Neuronal stem cell (in vitro differentiated cells): ENCODE measurements at places on chromosomes 7 and 10.

DNA sequence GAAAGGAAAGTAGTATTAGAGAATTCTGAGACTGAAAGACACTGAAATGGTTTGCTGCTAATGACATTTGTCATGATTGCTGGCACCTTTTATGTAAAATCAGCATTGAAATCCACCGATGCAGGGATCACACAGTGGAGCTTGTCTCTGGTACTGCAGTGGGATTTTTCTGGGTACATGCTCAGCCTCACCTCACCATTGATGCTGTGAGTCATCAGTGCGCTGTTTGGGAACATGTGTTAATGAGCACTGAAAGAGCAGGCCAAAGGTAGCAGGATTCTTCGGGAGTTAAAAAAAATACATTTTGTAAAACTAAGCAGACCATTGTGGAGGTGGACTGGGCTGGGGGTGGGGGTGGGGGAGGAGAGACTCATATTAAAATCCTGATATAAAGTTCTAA lies 174.9 kb downstream of the CREB5 start:
- no peak for DNase-seq
- no peak overlapping the region for H3K4me3 ChIP-seq
- H3K27me3 ChIP-seq, result no peaks in the 10 kb centered on the region
- no peaks in the 10 kb centered on the region for H3K36me3 ChIP-seq
- no peak overlapping the region for H3K27ac ChIP-seq
- H3K4me1 ChIP-seq, result peaks cover 1% of the 10 kb centered on the region

DNA sequence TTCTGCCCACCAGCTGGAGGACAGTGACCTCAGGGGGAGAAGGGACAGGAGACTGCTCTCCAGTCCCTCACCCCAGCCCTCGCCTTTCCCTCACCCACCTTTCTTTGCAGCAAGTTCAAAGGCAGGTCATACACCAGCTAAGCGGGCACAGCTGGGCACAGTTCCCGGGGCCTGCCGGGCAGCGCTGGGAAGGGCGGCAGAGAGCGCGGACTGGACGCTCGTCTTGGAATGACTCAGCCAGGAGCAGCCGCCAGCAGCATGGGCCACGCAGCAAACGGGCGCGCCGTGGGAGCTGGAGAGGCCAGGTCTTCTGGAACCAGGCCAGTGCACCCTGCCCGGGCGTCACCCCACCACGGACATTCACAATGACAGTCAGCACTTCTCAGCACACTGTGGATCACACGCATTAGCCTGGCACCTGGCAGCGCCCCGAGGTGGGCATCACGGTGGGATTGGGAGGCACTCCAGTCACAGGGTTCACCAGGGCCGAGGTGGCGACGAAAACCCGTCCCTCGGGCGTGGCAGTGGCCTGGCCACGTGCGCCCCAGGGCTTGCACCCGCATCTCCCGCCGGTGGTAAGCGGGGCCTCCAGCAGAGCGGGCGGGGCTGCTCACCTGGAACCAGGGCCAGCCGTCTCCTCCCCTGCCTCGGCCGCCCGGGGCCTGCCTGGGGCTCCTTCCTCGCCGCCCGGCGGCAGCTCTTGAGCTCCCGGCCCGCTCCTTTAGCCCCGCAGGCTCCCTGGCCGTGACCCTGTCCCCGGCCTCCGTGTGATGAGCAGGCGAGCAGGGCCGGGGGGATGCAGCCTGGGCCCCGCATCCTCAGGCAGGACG lies 29.0 kb upstream of the WDFY4 start:
- H3K27me3 ChIP-seq, result peaks cover 11% of the 10 kb centered on the region
- no peak overlapping the region for H3K27ac ChIP-seq
- peaks cover 5% of the 10 kb centered on the region for H3K4me1 ChIP-seq
- H3K4me3 ChIP-seq, result peak overlapping the region; percentile 34

GRCh38 chr10:25682203-25682851 lies 251.7 kb upstream of the MYO3A start:
- peak; percentile 23 for DNase-seq
- no peaks in the 10 kb centered on the region for H3K27me3 ChIP-seq
- H3K4me3 ChIP-seq, result peak overlapping the region; percentile 21
- H3K4me1 ChIP-seq, result peaks cover 3% of the 10 kb centered on the region

DNA sequence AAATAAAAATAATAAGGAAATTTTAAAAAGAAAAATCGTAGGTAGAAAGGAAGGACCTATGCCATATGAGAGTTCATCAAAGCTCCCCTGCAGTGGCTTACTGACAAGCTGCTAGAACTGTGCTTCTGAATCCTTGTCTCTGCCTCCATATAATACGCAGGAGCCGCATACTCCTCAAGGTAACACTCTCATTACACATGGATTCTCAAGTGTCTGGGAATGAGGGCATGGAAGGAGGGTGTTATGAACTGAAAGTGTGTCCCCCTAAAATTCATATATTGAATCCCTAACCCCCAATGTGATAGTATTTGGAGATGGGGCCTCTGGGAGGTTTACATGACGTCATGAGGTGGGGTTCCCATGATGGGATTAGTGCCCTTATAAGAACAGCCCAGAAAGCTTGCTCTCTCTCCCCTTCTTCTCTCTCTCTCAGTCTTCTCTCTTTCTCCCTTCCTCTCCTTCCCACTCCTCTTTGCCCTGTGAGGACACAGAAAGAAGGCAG lies 35.2 kb downstream of the CREB3L2 start:
- DNase-seq, result no peak
- H3K27ac ChIP-seq, result no peak overlapping the region

DNA sequence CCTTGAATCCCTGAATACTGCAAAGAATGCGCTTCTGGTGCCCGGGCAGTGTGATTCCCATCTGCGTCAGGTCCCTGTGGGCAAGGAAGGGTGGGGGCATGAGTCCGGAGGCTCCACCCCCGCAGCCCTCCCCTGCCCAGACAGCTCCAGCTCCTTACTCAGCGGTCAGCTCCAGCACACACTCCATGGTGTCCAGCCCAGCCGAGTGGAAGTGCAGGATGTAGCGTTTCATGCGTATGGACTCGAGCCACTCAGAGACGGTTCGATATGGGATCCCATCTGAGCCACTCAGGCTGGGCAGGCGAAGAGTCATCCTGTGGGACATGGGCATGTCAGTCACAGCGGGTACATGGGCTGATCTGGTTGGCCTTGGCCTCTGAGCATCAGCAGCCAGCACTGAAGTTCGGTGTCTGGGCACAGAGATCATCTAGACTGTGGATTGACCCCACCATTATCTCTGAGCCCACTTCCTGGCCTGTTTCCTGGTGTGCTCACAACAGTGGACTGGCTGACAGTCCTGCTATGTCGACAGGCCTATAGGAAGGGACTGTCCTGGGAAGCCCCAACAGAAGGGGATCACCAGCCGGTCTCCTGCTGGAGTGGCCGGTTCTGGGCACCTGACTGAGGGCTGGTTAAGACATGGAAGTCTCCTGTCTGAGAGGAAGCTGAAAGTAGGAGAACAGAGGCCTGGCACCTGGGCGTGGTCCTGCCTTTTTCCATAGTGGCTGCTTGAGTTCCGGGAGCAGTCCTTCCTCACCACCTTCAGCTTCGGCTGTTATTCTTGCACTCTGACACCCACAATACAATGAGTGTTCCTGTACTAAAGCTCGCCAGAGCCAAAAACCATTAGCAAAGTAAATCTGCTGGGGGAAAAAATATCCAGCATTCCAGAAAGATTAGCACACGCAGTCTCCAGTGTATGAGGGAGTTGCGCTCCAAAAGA lies 10.6 kb downstream of the ZYX start:
- peaks cover 3% of the 10 kb centered on the region for H3K4me1 ChIP-seq
- H3K27me3 ChIP-seq, result no peaks in the 10 kb centered on the region
- H3K4me3 ChIP-seq, result no peak overlapping the region
- DNase-seq, result no peak

DNA sequence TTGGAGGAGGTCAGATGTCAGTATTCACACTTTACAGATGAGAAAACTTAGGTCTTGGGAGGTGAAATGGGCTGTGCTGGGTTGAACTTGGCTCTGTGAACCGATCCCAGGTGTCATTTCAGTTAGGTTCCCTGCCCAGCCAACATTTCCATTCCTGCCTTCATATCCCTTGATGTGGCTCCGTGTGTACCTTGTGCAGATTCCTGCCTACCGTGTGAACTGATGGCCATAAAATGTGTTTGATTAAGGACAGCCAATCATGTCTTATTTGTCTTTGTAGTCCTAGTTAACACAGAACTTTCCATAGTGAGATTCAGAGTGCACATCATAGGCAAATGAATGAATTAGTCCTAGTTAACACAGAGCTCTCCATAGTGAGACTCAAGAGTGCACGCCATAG lies 101.0 kb upstream of the GATA3 start:
- no peak for DNase-seq
- H3K4me3 ChIP-seq, result no peak overlapping the region
- H3K27ac ChIP-seq, result no peak overlapping the region
- no peaks in the 10 kb centered on the region for H3K27me3 ChIP-seq

- H3K4me1 ChIP-seq, result no peaks in the 10 kb centered on the region
- no peak overlapping the region for H3K4me3 ChIP-seq
- H3K27ac ChIP-seq, result no peak overlapping the region
- no peaks in the 10 kb centered on the region for H3K27me3 ChIP-seq
Measured at GRCh38 chr7:40197527-40197926, 62.7 kb downstream of the SUGCT start.

- H3K4me3 ChIP-seq, result no peak overlapping the region
- H3K36me3 ChIP-seq, result no peaks in the 10 kb centered on the region
- H3K27ac ChIP-seq, result no peak overlapping the region
- peaks cover 10% of the 10 kb centered on the region for H3K4me1 ChIP-seq
- no peak for DNase-seq
Measured at GRCh38 chr10:79014796-79015195, 54.0 kb upstream of the ZMIZ1 start.

DNA sequence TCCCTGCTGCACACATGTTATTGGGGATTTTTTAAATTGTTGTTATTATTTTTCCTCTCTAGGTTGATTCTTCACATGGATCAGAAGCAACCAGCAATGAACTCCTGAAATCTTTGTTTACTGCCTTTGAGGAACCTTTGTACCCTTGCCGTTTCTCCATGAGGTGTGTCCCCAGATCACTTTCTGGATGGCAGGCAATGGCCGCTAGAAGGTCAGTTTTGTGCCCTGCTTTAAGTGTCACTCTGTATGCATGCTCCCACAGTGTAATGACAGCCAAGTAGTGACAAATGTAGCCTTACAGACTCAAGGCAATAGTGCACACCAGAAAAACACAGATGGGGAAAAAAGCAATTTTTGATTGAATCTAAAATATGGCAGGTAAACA lies 47.7 kb upstream of the NRP1 start:
- peaks cover 39% of the 10 kb centered on the region for H3K4me1 ChIP-seq
- no peak overlapping the region for H3K27ac ChIP-seq
- no peaks in the 10 kb centered on the region for H3K27me3 ChIP-seq
- H3K36me3 ChIP-seq, result no peaks in the 10 kb centered on the region
- peak overlapping the region; percentile 7 for H3K4me3 ChIP-seq
- no peak for DNase-seq

GRCh38 chr10:119412244-119413092 lies 130.1 kb downstream of the RGS10 start:
- H3K36me3 ChIP-seq, result no peaks in the 10 kb centered on the region
- H3K4me3 ChIP-seq, result no peak overlapping the region
- peak overlapping the region; percentile 19 for H3K27ac ChIP-seq
- H3K27me3 ChIP-seq, result no peaks in the 10 kb centered on the region
- H3K4me1 ChIP-seq, result peaks cover 31% of the 10 kb centered on the region
- DNase-seq, result no peak

DNA sequence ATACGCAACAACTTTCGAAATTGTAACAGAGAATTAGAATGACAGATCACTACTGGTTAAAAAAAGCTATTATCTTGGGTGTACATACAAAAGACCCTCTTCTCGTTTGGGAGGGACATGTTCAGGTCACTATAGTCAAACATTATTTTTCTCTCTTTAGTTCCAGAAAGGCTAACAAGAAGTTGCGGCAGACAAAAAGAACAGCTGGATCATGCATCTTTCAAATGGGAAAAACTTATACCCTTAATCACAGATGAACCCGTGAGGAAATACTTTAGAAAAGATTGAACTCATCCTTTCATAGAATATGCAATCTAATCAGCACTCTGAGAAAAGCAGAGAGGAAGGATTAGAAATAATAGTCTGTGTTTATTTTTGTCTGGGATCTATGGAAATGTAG lies 72.5 kb downstream of the EVX1 start:
- no peak overlapping the region for H3K4me3 ChIP-seq
- no peaks in the 10 kb centered on the region for H3K4me1 ChIP-seq
- H3K27me3 ChIP-seq, result no peaks in the 10 kb centered on the region
- DNase-seq, result no peak
- no peaks in the 10 kb centered on the region for H3K36me3 ChIP-seq
- H3K27ac ChIP-seq, result no peak overlapping the region

GRCh38 chr7:128947854-128948253 lies 10.1 kb downstream of the IRF5 start:
- H3K4me3 ChIP-seq, result no peak overlapping the region
- peaks cover 6% of the 10 kb centered on the region for H3K36me3 ChIP-seq
- H3K27ac ChIP-seq, result no peak overlapping the region
- no peaks in the 10 kb centered on the region for H3K4me1 ChIP-seq

DNA sequence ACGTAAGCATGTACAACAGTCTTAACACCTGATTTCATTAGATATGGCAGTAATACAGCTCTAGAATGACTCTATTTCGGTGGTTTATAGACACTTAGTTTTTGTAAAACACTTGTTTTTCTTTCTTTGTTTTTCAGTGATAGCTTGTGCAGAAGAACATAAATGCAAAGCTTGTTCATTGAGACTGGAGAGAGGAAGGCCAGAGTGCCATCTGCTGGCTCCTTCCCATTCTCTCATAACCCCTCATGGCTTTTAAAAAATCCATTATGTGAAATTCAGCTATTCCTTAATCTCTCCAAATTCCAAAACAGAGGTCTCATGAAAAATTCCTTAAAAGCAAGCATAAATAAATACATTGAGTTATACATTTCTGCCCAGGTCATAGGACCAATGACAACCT lies 76.3 kb downstream of the CACNB2 start:
- no peak overlapping the region for H3K27ac ChIP-seq
- DNase-seq, result no peak
- peaks cover 3% of the 10 kb centered on the region for H3K4me1 ChIP-seq
- H3K36me3 ChIP-seq, result no peaks in the 10 kb centered on the region
- no peak overlapping the region for H3K4me3 ChIP-seq

GRCh38 chr10:124289851-124290795 lies 128.6 kb downstream of the OAT start:
- no peaks in the 10 kb centered on the region for H3K4me1 ChIP-seq
- no peak for DNase-seq
- no peaks in the 10 kb centered on the region for H3K27me3 ChIP-seq
- no peaks in the 10 kb centered on the region for H3K36me3 ChIP-seq

DNA sequence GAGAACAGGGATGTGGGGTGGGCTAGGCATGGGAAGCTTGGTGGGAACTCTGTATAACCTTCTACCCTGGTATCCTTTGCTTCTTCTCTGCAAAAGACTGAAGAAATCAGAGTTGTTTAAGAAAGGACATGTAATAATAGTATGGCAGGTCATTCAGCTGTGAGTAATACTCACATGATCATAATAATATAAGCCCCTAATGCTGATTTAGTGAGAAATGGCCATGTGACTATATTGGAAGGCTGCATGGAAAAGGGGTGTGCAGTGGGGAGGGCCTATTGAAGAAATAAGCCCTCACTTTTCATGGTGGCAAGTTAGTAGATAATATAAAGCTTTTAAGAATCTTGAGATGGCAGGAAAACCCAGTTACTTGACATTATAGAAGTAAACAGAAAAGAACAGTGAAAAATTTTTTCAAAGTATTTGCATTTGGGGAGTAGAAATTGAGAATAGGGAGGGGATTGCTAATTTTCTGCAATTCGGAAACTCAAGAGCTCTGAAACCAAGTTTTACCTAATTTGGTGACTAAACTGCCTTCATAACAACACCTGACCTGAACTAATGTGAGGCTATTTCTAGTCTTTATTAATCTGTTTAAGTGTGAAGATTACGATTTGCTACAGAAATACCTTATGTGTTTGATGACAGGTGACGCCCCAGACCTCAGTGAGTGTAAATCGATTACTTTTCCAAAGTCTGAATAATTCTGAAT lies 44.4 kb downstream of the ATXN7L1 start:
- H3K4me1 ChIP-seq, result peaks cover 17% of the 10 kb centered on the region
- no peaks in the 10 kb centered on the region for H3K36me3 ChIP-seq
- DNase-seq, result no peak
- H3K4me3 ChIP-seq, result no peak overlapping the region
